ENCODE measurements at places on chromosomes 12 and 14.

GRCh38 chr14:39015360-39015961 lies 87.6 kb downstream of the SEC23A start:
- peak; percentile 34 for DNase-seq

- DNase-seq = no peak
Observed at GRCh38 chr14:58488550-58488949, 61.0 kb downstream of the KIAA0586 start.

- DNase-seq = no peak
Observed at GRCh38 chr12:100741084-100741711, 53.4 kb upstream of the ANO4 start.

DNA sequence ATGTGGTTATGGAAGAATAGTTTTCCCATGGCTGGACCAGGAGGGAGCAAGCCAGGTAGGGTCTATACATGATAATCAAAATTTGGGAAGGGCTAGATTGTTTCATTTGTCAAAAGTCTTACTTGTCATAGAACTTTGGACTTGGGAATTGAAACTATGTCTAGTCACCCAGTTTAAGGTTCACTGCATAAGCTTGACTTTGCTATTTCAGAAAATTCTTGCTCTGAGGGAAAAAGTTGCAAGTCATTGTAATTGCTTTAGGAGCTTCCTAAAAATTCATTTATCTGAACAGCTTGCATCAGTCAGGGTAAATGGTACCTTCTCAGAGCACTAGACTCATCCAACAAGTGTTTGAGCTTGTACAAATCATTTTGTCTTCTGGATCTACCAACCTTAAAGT lies 1194.7 kb downstream of the GALC start:
- no peak for DNase-seq

- DNase-seq = no peak
Observed at GRCh38 chr12:118558941-118559340, 182.6 kb downstream of the SUDS3 start.

DNA sequence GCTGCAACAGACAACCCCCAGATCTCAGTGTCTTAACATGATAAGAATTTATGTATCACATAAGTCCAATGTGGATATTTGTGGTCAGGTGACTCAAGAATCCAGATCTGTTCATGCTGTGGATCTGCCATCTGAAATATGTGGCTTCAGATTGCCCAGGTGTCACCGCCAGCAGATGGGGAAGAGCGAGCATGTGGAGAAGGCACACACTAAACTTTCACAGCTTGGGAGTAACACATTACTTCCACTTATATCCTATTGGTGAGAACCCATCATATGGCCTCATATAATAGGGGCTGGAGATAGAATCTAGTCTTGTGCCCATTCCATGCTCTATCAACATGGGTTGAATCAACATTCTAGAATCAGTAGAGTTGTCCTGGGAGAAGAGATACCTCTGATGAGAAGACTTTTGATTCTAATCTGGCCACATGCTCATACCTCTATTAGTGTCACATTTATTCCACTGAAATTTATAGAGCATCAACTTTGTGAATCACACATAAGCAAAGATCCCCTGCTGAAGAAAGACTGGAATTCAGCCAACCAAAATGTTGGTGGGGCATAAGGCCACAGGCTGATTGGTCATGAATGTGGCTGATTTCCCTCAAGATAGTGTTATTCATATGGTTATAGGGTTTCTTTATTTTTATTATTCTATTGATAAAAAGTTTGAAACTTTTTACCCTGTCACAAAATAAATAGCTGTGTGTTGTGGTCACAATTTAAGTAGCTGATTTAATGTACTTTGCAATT lies 6.0 kb upstream of the CALCOCO1 start:
- DNase-seq = no peak

DNA sequence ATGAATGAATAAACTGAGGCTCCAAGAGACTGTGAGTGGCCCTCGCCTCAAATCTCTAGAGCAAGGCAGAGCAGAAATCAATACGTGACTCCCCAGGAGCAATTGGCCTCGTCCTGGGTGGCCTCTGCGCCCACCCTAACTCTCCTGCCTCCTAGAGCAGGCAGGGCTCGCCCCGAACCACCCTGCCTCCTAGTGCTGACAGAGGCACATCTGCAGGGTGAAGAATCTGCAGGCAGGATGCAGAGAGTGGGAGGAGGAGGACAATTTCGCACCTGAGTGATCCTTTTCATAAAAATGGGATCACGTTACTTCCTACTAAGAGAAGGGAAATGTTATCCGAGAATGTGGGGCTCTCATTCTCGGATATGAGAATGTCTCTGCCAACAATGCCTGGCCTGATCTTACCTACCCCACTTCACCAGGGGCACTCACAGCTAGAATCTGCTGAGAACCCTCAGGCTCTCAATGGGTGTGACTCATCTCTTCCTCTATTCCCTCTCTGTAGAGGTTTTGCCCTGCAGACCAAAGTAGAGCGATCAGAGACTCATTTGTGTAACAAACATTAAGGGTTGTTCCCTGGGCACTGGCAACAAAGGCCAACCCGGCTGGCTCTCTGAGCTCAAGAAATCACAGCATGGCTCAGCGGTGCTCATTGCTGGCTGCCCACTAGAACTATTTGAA lies 61.7 kb upstream of the BCL2L14 start:
- no peak for DNase-seq

- DNase-seq = no peak
Observed at GRCh38 chr14:99519931-99520421, 38.8 kb downstream of the CCNK start.

DNA sequence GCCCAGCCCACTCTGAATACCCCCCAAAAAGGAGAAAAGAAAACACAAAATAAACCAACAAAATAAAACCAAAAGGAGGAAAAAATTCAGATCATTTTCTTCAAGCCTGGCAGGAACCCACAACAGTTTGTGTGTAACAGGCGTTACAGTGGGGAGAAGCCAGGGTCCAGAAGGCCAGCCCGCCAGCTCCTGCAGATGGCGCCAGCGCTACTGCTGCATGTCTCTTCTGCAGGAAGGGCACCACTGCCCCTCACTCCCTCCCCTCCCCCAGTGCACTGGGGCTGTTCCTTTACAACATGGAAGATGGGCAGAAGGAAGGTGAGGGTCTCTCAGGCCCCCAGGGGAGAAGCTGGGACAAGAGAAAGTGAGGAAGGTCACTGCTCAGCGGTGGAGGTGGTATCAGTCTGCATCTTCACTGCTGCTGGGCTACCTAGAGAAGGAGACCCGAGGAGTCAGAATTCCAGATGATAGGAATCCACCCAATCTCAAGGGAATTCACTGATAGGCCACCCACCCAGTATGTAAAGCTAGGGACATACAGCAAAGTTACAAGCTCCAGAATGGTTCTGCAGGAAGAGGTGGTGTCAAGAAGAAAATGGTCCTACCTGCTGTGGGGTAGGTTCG lies 2.3 kb upstream of the NOP2 start:
- peak; percentile 33 for DNase-seq

DNA sequence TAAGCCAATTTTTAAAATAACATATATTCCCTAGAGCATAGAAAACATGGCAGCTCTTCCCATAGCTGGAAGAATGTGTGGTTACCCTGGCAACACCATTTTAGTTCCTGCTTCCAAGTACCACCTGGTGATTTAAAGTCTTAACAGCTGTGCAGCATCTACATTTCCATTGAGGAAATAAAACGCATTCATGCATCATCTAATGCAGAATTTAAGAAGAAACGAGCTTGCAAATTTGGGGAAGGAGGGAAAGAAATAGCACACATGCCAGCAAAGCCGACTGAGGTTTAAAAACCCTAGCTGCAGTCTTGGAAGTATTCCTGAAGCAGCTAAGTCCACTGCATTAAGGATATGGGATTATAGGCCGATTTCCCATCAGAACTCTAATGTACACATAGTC lies 22.8 kb upstream of the SLC38A2 start:
- no peak for DNase-seq

DNA sequence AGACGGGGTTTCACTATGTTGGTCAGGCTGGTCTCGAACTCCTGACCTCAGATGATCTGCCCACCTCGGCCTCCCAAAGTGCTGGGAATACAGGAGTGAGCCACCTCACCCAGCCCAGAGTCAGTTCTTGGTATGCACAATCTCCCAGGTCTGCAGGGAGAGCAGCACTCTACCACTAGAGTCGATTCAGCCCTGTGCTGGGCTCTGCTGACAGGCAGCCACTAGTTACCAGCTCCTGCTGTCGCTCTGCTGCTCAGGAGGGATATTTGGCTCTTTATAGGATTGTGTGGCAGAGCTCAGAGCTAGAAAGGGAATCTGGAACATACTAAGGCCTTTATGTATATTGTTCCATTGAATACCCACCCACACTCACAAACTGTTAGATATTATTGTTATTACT lies 44.3 kb downstream of the SPTB start:
- DNase-seq = no peak

GRCh38 chr12:43066471-43066870 lies 476.9 kb upstream of the PRICKLE1 start:
- DNase-seq = no peak

DNA sequence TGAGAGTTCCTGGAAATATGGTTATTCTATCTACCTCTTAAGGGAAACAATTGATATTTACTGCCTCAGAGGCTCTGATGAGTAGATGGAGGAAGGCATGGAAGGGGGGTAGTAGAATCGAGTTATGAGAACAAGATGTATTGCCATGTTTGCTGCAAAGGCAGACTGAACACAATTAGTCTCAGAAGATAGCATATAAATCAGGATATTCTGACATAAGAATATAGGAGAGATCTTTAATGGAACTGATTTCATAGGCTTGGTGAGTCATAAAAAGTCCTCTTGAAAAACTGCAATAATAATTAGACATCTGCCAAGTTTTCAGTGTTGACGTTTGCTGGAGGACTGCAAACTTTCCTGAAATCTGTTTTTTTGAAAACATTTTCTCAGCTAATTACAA lies 636.1 kb downstream of the TMTC2 start:
- no peak for DNase-seq

GRCh38 chr14:25944020-25944419 lies 653.8 kb downstream of the NOVA1 start:
- no peak for DNase-seq

GRCh38 chr14:34181338-34181737 lies 230.5 kb upstream of the EGLN3 start:
- DNase-seq = peak; percentile 28

GRCh38 chr12:85394065-85394464 lies 114.0 kb downstream of the ALX1 start:
- DNase-seq = no peak

GRCh38 chr12:6336889-6337853 lies 4.7 kb downstream of the TNFRSF1A start:
- DNase-seq = no peak

- DNase-seq = no peak
Observed at GRCh38 chr12:91413581-91414546, 231.2 kb upstream of the DCN start.

DNA sequence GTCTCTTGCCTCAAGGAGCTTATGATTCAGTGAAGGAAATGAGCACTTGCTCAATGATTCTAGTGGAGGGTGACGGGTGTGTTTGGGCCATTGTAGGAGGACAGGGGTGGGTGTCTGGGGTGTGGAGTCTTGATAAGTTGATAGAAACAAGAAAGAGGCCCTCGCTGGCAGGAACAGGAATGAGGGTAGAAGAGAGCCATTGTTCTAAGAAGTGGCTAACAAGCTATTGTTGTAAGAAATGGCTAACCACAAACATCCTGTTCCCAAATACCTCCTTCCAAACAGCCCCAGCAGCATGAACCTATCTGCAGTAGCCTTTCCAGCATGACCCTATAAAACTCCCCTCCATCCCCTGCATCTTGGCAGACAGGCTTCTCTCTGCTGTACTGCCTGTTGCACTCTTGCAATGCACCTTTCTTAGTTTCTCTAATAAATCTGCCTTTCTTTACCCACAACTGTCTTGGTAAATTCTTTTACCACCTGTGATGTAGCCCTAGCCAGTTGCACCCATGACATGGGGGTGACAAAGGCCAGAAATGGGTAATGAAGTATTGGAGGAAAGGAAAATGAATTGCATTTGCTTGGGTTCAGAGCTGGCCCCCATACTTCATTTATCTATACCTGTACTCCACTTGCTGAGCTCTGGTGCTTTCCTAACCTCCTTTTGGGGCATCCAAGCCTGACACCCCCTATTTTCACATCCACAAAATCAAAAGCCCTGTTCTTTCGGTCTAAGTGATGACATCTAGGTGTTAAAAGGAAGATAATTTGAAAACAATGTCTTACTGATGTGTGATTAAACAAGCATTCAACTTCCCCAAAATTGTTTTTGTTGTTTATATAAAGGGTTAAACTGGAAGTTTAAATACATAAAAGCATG lies 389.1 kb downstream of the GRIN2B start:
- no peak for DNase-seq

DNA sequence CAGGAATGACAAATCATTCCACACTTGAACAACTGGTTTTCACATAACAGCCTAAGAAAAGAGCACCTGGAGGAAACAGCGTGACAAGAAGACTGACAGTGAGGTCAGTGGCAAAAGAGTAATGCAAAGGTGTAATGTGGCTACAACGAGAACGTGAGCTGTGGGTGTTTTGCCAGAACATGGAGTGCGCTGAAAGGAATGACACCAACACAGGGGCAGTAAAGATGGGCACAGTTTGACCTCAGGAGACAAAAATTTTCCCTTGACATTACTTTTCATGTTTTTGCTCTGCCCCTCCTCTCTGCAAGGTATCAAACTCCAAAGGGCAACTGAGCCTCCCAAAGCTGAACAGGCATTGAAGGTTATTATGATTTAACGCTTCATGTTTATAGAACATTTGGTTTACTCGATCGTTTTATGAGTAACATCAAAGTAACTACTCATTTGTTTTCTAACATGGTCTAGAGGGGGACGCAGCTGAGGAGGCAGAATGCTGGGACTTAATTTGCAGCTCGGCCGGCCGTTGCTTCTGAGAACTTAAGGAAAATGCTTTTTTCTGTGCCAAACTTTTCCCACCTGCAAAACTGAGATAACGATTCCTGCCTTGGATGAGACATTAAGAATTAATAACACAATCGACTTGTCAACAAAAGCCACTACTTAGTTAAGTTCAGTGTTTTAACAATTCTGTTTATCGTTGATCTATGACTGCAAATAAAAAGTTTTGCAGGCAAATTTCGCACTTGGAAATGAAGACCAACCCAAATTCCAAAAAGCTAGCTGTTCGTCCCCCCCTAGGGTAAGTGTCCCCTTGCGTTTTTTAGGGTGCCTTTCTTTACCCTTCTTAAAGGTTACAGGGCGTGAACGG lies 954 bp downstream of the HAUS4 start:
- no peak for DNase-seq

GRCh38 chr12:94193168-94193567 lies 44.8 kb downstream of the PLXNC1 start:
- DNase-seq = no peak
